AG08395 (cell line): ENCODE measurements at places on chromosomes 4 and X.
A peak's percentile ranks its signal among the peaks of the same experiment; 100 is the strongest.

DNA sequence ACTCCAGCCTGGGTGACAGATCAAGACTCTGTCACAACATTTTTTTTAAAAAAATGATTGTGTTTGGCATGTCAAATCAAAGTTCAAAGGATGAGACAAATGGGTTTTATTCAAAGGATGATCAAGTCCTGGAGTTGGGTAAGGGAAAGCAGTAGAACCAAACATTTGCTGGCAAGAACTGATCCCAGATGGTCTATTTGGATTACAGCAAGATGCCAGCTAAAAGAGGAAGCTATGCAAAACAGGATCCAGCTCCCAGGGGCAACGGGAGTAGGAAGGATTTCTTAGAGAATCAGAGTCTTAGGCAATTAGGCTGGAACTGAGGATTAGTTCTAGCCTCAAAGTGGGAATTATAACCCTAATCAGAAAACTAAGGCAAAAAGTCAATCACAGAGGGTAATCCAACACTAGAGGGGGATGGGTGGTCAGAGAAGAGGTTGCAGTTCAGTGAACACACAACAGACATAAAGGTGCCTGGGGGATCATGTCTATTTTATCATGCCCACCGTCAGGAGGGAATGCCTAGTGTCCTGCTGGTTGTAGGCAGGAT, 133.0 kb upstream of the PLS3 start:
- DNase-seq, result no peak

DNA sequence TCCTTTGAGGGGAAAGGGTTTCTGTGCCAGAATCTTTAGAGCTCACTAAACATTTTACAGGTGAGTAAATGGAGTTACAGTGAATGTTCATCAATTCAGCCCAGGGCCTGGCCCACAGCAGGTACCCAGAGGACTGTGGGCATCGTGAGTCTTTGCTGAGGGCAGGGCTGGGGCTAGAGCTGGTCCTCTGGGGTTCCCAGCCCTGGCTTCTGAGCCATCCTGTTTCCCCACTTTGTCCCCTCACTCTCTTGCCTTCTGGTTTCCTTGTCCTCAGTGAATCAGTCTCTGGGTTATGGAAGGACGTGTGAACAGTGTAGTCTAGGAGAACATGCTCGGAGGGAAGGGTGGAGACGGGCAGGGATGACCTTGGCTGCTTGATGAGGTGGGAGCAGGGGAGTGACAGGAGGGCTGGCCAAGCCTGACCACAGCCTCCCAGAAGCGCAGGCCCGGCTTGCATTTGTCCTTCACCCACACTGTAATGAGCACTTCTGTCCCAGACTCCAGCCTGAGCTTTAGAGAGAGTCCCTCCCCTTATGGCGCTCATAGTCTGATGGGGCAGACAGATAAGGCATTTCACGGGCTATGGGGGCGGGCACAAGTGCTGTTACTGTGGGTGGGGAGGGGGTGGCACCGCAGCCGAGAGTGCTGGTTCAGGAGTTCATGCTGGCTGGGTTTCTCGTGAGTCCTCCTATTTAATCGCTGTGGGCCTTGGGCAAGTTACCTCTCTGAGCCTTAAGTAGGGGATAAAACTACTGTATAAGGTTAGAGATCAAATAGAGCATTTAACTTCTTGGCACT, 17.3 kb downstream of the TBC1D14 start:
- no peak for DNase-seq

DNA sequence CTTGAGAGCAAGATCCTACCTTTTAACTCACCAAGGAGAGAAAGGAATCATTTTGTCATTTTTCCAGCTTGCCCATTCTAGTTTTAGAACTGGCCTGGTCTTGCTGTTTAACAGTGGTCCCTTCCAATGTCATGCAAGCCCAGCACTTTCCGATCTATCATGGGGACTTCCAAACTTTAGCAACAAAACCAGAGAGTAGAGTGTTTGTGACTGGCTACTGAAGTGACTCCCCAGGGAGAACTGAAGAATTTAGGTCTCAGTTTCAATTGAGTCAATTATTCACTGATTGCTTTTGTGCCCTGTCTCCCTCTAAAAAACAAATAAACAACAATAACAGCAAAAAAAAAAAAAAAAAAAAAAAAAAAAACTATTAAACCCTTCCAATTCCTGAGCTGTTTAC, 108.3 kb downstream of the LHFPL1 start:
- no peak for DNase-seq

GRCh38 chr4:57081651-57082621, 28.2 kb downstream of the IGFBP7 start:
- DNase-seq, result no peak

DNA sequence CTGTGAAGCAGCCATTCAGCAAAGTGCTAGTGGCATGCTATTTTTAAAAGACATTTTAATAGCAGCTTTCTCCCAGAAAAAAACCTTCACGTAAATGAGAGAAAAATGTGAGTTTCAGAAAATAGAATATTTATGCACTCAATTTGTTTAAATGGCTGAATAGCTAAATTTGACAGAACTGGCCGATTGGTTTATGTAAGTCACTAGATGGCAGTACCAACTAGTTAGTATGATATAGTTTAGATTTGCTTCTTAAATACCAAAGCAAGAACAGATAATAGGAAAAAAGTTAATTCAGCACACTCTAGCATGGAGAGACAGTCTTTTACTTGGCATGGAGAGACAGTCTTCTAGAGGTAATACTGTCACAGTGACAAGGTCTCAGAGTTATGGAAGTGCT, 250.1 kb downstream of the SNCA start:
- peak; percentile 6 for DNase-seq

GRCh38 chrX:136650811-136651210, 2.9 kb downstream of the CD40LG start:
- no peak for DNase-seq

- DNase-seq, result no peak
Measured at GRCh38 chrX:132216806-132217202, 2.4 kb downstream of the RAP2C start.

DNA sequence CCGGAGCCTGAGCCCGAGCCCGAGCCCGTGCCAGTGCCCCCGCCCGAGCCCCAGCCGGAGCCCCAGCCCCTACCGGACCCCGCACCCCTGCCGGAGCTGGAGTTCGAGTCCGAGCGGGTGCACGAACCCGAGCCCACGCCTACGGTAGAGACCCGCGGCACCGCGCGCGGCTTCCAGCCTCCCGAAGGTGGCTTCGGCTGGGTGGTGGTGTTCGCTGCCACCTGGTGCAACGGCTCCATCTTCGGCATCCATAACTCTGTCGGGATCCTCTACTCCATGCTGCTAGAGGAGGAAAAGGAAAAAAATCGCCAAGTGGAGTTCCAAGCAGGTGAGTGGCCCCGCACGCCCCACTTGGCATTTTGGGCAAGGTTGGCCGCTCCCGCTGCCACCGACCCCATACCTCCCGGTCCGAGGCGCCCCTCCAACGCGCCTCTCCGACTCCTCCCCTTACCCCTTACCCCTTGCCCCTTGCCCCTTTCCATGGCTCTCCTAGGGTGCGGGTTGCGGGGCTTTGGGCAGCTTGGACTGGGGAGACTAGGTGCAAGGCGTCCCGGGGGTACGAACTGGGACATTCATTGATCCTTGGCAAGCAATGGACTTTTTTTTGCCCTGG, 553 bp downstream of the SLC16A2 start:
- no peak for DNase-seq

GRCh38 chr4:35963974-35964515, 280.3 kb downstream of the ARAP2 start:
- no peak for DNase-seq

- DNase-seq, result no peak
Measured at GRCh38 chrX:10741550-10741949, 121.2 kb upstream of the MID1 start.

- no peak for DNase-seq
Measured at GRCh38 chrX:72203421-72203820, 21.9 kb downstream of the PIN4 start.

GRCh38 chr4:9146967-9147366, 23.2 kb upstream of the FAM90A26 start:
- DNase-seq, result no peak
